Fibroblast of skin of back (primary cell): ENCODE measurements at places on chromosomes 12 and 14.
A peak's percentile ranks its signal among the peaks of the same experiment; 100 is the strongest.

DNA sequence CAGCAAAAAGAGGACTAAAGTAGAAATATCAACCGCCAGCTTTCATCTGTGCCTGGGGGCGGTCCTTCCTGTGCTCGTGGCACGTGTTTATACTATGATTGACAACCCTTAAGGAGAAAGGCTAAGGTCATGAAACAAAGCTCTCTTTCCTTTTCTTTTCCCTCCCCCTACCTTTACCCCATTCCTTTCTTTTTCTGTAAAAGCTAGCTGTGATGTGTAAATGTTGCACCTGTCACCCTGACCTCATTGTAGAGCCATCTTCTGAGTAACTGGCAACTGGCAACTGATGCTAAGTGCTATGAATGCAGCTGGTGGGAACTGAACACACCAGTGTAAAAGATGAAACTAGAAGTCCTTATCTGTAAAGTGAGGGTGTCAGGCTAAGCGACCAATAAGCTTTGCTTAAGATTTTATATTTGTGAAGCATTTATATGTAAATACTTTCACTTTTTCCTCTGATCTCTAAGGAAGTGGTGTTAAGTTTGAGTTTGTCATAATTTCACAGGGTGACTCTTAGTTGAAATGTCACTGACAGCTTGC lies 102.8 kb upstream of the BCAT1 start:
- no peak for DNase-seq

GRCh38 chr14:20191396-20191795 lies 700 bp downstream of the OR11G2 start:
- no peak for DNase-seq

DNA sequence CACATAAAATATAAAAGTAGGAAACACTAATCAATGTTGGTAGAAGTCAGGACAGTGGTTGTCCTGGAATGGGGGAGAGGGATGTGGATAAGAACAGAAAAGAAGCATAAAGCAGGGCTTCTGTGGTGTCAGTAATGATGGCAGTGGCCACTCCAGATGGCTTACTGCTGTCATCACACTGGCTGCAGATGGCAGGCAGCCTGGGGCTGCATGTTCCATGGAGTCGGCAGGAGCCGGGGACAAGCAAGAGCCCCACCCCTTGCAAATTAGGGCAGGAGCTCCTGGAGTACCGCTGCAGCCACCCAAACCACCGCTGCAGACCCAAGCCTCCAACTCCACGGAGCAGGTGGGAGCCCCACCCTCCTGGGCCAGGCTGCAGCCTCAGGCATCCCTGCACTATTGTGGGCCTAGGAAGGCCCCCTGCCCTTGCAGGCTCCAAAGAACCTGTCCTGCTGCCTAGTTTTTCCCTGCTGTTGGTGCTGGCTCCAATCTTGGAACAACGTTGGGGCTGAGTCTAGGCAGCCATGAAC lies 28.8 kb upstream of the SLC5A8 start:
- no peak for DNase-seq

DNA sequence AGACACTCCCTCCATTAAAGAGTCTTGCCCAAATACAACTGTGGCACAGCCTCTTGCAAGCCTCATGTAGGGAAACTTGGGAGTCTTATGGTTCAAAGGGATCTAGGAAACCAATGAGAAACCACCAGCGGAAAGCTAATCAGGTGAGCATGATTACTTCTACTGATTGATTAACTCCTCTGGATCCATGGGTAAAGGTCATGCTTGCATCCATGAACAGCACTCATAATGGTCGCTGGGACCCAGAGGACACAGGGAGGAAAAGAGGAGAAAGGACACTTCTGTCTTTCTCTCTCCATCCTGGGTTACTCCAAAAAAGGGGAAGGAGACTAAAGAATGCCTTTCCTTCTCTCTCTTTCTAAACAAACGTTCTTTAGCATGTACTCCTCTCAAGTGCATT lies 1397.2 kb downstream of the LRFN5 start:
- DNase-seq = no peak

GRCh38 chr14:42110167-42110566 lies 503.5 kb downstream of the LRFN5 start:
- DNase-seq = peak; percentile 60

DNA sequence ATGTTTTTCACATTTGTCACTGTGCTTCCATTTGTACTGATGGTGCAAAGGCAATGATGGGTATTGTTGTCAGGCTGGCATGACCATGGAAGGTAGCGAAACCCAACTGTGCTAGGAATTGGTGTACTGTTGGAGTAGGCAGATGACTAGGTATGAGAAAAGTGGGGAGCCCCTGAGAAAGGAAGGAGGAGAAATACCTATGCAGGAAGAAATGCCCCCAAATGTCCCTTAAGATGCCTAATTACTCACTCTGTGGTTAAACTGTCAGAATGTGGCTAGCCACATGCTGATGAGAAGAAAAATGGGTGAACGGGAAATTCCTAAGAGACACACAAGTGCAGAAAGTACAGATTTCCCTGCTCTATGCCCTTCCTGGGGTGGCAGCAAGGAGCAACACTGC lies 339.1 kb downstream of the TMEM132D start:
- peak; percentile 70 for DNase-seq

DNA sequence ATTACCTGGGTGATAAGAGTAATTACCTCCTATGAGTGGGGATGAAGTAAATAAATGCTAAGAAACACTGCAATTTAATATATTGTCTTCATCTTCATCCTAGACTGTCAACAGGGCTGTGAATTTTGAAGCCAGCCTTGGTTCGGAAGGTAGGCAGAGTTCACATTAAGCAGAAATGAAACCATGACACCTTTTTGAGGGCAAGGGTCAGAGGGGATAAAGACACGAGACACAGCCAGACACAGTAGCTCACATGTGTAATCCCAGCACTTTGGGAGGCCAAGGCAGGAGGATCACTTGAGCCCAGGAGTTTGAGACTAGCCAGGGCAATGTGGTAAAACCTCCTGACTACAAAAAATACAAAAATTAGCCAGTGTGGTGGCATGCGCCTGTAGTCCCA lies 224.7 kb downstream of the MON2 start:
- no peak for DNase-seq

- DNase-seq = no peak
These were observed 238.4 kb upstream of the NOS1 start for GRCh38 chr12:117599849-117600248.
